ENCODE measurements at places on chromosomes 12 and 14.

GRCh38 chr14:97408503-97408902 is 611.3 kb downstream of the VRK1 start:
- no peak for DNase-seq

GRCh38 chr14:99129211-99129696 is 142.7 kb downstream of the BCL11B start:
- no peak for DNase-seq

DNA sequence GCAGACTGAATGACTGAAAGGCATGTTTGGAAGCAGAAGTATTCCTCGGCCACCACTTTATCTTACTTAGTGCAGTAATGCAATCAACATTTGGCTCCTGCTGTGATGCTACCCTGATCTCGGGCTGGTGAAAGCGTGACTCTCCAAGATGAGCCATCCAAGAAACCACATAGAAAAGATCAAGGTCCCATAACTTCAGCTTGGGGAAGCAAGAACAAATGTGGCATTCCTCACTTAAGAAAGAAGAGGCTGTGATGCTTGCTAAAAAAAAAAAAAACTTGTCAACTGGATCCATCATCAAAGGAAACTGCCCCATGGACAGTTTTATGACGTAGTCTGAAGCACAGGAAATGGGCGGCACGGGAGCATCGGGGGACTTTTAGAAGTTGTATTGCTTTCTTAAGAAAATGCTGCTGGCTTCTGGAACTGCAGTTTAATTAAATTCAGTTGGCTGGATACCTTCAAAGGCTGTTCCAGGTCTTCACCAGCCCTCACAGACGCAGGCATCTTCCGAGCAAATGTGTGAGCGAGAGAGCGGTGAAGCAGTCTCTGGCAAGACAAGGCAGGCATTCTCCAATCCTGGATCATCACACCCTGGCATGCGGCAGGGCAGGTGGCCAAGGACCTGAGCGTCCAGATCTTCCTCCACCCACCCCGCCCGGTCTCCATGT is 38.2 kb upstream of the MAP1LC3B2 start:
- DNase-seq = no peak

DNA sequence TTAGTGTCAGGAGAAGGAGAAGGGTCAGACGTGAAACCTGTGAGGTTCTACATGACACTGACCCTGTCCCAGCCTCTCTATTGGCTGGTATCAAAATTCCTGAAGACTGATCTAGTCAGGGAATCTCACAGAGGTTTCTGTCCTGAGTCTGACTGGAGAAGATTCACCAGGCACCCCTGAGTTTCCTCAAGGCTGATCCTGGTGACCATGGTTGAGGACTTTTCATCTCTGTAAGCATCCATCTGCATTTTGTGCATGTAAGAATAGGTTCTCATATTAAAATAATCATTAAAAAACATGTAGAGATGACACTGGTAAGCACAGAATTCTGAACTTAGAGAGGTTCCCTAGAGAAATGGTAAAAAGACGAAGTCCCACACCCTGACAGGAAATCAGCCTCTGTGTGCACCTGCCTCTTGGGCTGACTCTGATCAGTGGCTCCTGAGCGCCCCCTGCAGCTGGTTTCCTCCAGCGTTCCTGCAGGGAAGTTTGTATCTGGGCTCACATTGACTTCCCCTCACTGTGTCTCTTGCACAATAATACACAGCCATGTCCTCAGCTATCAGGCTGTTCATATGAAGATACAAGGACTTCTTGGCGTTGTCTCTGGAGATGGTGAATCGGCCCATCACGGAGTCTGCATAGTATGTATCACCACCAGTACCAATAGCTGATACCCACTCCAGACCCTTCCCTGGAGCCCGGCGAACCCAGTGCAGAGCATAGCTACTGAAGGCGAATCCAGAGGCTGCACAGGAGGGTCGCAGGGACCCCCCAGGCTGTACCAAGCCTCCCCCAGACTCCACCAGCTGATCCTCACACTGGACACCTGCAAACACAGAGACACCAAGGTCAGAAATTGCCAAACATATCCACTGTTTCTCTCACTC is 991.9 kb downstream of the TMEM121 start:
- no peak for DNase-seq

DNA sequence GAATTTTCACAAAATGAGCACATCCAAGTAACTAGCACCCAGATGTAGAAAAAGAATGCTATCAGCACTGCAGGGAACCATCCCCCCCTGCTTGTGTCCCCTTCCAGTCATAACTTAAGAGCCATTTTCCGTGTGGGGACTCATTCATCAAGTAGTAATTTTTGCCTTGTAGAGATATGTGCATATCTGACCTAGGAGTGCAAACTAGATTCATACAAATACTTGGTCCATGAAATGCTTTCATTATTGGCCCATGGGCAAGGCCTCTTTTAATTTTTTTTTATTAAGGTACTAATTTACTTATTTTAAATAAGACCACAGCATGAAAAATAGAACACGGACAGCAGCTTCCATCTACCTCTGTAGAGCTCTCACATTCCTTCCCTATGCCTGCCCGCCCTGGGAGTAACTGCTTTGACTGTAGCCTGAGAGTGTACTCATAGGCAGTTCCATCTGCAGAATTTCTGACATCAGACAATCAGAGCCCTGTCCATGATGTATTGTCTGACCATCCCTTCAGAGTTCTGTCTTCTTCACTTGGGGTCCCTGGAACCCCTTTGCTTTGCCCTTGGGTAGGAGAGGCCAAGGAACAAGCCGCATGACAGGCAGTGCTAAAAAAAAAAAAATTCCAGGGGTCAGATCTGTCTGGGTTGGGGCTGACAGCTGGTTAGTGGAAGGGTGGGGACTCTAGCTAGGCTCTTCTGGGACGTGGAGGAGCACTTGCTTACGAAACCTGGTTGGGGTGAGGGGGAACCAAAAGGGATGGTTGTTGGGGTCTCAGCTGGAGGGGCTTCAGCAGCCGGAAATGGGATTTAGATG is 131.7 kb downstream of the C12orf75 start:
- no peak for DNase-seq

DNA sequence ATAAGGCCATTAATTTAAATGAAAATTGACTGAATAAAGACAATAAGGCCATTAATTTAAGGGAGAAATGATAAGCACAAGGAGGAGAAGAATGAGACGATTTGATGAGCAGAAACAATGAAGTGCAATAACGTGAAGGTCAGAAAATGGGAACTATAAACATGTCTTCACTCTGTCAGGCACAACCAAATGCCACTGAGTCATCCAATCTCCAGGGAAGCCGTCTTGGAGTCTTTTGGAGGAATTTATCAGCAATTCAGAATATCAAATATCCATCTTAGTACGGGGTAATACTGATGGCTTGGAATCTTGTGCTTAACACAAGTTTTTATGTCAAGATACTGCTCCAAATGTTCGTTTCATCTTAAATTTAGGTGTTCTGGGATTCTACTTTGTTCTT is 159.9 kb downstream of the CAPZA3 start:
- no peak for DNase-seq

GRCh38 chr12:8648576-8649205 is 13.9 kb downstream of the MFAP5 start:
- DNase-seq = no peak

GRCh38 chr12:54442099-54442498 is 23.0 kb upstream of the ITGA5 start:
- DNase-seq = no peak

Measured in cortex of kidney (tissue), 1 donor.